ENCODE measurements at places on chromosomes 4 and X. TPM values are rescaled to one million over a fixed set of nuclear protein-coding genes. Genes with fewer than 3 reads are reported as not detected.

GPC4 gene
- total RNA-seq: 225 TPM

DNA sequence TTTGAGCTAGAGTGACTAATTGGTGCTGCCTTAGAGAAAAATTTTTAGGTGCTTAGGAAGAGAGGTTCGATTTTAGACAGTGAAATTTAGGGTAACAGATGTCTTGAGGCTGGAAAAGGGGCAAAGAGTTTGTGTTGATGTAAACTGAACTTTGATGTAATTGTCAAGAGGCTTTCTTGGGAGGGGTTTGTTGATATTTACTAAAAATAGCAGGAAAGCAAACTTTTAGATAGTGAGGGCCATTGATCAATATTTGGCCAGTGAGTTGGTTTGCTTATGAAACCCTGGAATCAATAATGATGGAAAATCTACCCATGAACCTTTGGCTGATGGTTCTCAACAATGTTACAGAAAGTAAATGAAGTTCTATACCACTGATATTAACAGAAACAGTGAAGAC is 537.5 kb downstream of the KCNIP4 start:
- no peak for DNase-seq

- no peak for DNase-seq
Observed at GRCh38 chrX:153412746-153413720, 1.8 kb downstream of the ZFP92 start.

DNA sequence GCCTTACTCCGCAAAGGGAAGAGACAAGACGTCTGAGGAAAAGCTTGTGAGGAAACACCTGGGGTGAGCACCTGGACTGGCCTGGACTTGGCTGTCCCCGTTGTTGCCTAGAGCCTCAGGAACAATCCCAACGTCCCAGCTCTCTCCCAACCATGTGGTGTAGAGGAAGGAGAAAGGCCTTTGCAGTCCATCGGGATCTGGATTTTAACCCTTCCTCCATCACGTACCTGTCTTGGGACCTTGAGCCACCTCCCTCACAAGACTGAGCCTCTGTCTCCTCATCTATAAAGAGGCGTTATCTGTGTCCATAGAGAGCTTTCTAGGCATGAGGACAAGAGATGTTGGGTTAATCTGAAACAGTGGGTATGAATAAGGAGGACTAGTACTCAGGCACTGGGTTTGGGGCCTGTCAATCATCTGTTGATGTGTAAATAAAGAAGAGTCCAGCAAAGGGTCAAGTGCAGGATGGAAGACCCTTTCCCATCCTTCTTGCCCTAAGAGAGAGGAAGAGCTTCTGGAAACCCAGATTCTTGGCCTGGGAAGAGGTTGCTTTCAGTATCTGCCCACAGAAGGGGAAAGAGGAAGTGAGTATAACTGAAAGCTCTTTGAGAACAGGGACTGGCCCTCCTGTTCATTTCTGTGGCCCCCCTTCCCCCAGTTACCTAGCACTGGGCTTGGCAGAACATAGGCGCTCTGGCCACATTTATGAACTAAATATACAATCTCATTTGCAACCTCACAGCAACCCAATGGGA is 137.1 kb downstream of the PJA1 start:
- no peak for DNase-seq

DNA sequence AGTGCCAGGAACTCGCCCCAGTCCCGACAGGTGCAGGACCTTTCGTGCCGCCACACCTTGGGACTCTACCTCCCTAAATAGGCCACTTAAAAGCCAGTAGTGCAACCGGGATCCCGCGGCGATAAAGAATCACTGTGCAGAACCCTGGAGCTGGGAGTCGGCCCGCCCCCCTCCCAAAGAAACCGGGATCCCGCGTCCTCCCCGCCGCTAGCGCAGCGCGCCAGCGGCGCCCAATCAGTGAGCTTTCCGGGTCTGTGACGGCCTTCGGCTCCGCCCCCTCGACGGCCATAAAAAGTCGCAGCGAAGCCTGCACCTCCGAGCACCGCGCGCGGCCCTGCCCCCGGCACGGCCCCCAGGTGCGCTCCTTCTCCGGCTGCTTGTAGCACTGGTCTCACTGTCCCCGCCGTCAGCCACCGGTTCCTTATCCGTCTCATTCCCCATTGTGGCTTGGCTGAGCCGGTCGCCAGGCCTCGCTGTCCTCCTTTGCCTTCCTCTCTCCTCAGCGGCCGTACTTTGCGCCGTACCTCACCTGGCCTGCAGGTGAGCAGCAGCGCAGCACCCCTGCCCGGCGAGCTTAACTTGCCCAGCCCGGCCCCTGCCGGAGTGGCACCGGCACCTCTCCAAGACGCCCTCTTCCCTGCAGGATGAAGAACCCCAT is at the start of gene LRAT:
Gene LRAT, plus strand, starts transcription at position 318 of the 658 bp plus-strand sequence. Its CDS starts 327 bp downstream, at position 645.
- DNase-seq: peak; percentile 80

DNA sequence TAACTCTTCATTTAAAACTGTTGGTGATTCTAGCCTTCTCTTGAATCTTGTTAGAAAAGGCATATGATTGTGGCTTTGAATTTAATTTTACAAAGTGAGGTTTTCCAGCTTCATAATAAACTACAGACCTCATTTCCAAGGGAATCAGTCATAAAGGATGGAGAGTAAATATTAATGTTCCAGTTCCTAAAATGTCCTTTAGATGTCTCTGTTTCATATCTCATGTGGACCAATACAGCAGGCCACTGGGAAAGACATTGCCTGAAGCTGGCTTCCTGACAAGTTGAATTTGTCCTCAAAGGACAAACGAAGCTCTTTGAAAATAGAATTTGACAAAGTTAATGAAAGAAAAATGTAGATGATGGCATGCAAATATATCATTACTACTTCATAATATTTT is 125.4 kb downstream of the ZNF330 start:
- no peak for DNase-seq

NLRP2B gene
- total RNA-seq: not detected

LAMTOR3 gene
- total RNA-seq: 24.0 TPM

ARAF gene
- 48.3 TPM for total RNA-seq

DNA sequence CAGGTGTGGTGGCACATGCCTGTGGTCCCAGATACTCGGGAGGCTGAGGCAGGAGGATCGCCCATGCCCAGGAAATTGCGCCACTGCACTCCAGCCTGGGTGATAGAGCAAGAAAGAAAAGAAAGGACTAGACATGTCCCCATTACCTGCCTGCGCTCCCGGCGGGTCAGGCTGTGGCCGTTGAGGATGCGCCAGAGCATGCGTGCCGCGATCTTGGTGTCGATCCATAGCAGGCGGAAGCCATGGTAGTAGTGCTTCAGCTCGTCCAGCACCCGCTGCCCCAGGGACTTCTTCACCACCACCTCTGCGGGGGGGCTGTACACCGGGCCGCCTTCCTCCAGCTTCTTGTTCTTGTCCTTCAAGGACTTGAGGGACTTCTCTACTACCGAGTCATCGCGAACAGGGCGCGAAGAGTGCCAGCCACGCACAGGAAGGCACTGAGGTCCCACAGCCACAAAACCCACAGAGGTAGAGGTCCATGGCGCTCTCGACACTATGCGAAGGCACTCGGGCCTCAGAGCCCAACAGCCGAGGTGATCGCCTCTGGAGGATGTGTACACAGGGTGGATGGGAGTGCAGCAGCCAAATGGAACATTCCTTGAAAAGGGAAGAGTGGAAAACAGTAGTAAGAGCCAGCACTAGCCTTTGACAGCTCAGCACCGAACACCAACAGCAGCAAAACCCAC is 14.6 kb downstream of the LETM1 start:
- DNase-seq: no peak

IL21 gene
- not detected for total RNA-seq

CT45A1 gene
- total RNA-seq: not detected

DNA sequence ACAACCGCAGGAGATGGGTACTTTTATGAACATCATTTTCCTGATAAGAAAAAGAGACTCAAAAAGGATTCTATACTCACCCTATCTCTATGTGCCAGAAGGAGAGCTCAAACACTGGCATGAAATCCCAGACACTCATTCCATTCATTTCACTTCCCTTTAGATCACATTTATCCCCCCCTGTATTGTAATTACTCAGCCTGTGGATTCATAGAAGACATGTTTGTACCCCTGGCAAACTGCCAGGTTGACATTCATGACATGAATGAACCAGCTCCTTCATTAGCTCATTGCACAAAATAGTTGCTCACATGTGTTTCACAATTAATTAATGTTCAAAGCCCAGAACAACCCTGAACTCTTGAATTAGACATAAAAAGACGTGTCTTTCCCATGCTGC is 4.9 kb downstream of the SMR3A start:
- no peak for DNase-seq

DNA sequence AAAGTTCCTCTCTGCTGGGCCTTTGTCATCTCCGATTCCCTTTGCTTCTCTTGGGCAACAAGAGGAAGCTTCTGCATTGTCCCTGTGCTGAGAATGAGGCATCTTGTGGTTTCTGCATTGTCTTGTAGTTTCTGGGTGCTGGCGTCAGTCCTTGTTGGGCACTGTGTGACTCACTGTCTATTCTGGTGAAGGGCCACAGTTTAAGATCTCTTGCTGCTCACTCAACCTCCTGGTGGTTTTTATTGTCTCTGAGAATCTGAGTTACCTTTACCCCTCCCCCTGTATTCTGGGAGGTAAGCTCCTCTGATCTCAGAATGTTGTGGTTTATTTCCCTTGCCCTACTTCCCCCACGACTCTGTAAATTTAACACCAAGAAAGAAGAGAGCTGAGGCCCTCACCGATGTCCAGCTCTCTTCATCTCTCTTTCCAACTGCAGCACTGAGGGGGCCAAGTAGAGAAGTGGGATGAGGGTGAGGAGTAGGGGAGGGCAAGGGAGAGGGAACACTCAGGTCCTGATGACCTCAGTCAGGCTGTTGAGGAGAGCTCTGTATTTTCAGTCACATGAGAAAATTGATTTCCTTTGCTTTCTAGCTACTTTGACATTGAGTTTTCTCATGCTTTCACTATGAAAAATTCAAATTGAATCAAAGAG is 441.6 kb upstream of the PITX2 start:
- peak; percentile 23 for DNase-seq

- no peak for DNase-seq
Observed at GRCh38 chr4:40199179-40199670, 2.4 kb downstream of the RHOH start.

DNA sequence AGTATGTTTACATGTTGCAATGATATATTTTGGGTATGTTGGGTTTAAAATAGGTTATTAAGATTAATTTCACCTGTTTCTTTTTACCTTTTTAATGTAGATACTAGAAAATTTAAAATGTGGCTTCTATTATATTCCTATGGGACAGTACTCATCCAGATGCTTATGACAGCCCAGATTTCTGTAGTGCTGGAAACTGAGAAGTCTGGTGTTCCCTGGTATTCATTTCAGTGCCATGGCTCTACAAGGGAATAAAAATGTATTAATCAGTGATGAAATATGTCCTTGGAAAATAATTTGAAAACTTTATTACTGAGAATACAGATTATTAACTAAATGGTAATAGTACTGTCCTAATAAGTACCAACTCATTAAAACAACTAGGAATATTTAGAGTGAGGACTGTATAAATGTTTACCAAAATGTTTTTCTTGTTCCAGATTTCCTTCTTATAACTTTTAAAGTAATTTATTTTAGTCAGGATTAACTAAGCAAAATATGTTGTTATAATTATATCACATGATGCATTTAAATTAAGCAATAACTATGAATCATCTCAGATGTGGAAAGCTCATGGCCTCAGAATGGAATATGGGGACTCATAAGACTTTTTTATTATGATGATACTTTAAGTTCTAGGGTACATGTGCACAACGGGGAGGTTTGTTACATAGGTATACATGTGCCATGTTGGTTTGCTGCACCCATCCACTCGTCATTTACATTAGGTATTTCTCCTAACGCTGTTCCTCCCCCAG is 25.3 kb downstream of the ARHGAP24 start:
- no peak for DNase-seq

Data from H1 (cell line).